ENCODE measurements at places on chromosomes 7 and 10.

DNA sequence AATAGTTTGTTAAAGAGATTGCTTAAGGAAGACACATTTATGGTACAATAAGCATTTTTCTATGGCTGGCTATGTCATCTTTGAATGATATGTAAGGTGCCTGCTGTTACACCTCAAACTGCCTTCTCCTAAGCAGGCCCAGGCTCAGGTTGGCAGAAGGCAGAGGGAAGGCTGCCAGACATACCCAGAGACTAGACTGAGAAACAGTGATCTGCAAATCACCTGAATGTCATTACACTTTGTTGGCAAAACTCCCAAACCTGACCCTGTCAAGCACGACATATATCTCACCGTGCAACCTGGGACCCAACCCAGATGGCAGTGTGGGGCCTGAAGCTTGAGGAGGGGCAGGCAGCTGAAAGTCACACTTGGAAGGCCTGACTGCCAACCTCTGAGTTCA, 136.6 kb upstream of the TARP start:
- no peak for DNase-seq

- DNase-seq = no peak
Measured at GRCh38 chr7:119969054-119969453, 303.9 kb upstream of the KCND2 start.

- DNase-seq = no peak
Measured at GRCh38 chr7:97693586-97693985, 38.3 kb upstream of the TAC1 start.

- DNase-seq = no peak
Measured at GRCh38 chr7:94133460-94133859, 129.3 kb upstream of the BET1 start.

DNA sequence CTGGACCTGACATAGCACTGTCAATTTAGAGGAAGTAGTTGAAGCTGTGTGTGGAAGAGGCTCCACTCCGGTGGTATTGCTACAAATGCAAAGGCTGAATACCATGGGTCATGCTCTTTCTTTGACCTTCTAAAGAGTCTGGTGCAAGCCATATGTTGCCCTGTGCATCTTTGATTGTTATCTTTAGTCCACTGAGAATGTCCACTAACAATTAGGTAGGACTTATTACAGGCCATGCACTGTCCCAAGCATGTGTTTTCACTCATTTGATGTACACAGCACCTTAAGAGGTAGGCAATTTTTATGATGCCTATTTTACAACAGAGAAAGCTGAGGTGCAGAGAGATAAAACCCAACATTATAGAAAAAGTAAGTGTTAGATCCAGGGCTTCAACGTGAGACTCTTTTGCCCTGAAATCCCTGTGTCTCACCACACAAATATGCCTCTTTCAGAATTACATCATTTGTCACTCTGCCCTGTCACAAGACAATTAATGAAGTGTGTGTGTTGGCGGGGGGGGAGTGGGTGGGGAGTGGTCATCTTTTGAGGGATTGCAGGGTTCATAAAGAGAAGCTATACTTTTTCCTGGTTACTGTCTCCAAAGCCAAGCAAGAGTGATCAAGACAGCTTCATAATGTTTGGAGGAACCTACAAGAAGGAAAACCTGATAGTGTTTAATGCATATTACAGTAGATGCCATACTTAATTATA, 637.6 kb upstream of the IGFBP3 start:
- peak; percentile 62 for DNase-seq

- DNase-seq = no peak
Measured at GRCh38 chr10:64115908-64116643, 594.9 kb downstream of the REEP3 start.

- DNase-seq = no peak
Measured at GRCh38 chr7:4273566-4274230, 408.4 kb upstream of the FOXK1 start.

DNA sequence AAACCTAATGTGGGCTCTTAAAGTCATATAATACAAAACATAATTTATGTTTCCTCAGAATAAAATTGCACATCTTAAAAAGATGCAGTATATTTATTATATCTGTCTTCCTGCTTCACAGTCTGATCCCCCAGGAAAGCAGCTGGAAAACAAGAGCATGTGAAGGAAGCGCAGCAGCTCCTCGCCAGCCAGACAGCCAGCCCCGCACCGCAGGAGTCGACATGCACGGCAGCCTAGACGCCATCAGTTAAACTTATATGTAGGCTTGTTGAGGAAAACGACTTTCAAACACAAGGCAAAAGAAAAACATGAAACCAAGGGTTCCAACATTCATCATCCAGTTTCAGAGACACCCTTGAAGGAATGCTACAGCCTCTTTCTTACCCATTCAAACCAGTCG, 59.0 kb downstream of the PAXIP1 start:
- no peak for DNase-seq

- no peak for DNase-seq
Measured at GRCh38 chr7:21966271-21966670, 20.6 kb upstream of the CDCA7L start.

DNA sequence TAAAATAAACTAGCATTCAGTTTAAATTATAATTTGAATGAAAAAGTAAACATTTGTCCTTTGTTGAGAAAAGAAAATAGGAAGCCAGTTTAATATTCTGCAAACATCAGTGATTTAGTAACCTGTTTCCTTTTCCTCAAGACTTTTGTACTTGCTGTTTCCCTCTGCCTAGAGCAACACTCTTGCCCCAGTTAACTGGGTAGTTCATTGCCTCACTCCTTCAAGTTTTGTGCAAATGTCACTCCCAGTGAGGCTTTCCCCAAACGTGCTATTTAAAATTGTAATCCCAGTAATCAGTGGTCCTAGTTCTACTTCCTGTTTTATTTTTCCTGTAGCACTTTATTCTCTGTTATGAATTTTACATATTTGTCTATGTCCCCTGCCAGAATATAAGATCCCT, 23.8 kb downstream of the DLD start:
- no peak for DNase-seq
